ENCODE measurements at places on chromosomes 6 and 20.

- no peak for DNase-seq
These were observed 46.5 kb downstream of the KIF16B start for GRCh38 chr20:16526433-16527380.

GRCh38 chr6:21802175-21802822, 208.7 kb downstream of the SOX4 start:
- no peak for DNase-seq

GRCh38 chr6:135798751-135799515, 52.6 kb upstream of the PDE7B start:
- DNase-seq, result no peak

GRCh38 chr6:168577496-168577895, 136.5 kb downstream of the SMOC2 start:
- DNase-seq, result no peak
